ENCODE measurements at places on chromosomes 2 and 18. TPM values are rescaled to one million over a fixed set of nuclear protein-coding genes. Genes with fewer than 3 reads are reported as not detected.

Gene USP14
- 29.5 TPM for total RNA-seq

DNA sequence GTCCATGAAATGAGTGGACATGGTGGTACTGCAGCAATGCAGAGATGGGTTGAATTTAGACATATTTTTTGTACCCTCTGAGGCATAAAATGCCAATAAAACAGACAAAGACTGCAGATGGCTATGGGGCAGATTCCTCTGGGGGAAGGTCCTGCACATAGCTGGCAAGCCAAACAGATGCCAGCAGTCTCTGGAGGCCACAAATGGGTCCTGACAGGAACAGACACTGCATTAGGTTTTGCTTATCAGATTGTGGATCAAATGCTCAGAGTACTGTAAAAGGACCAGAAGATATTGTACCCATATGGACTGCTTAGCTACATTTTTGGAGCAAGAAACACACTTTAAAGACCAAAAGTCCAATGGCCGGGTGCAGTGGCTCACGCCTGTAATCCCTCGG lies 40.9 kb upstream of the ORC2 start:
- DNase-seq, result no peak

Gene IL37
- total RNA-seq, result not detected

Gene TUBA3E
- total RNA-seq, result not detected

All from occipital lobe (tissue), 3 donors.